ENCODE measurements at places on chromosomes 3 and 15.

DNA sequence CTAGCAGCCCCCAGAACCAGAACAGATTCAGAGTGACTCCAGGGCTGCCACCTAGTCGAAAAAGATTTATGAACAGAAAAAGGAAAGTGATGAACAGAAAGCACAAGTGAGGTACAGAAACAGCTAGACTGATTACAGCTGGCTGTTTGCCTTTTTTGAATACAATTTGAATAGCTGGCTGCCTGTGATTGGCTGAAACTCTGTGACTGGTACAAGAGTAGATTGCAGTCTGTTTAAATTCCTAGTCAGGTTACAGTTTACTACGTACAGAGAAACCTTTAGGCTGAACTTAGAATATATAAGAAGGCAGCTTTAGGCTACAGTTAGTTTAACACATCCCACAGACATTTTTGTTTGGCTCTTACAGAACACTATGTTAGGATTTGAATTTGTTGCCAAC lies 10.0 kb downstream of the CCDC13 start:
- no peak for DNase-seq

DNA sequence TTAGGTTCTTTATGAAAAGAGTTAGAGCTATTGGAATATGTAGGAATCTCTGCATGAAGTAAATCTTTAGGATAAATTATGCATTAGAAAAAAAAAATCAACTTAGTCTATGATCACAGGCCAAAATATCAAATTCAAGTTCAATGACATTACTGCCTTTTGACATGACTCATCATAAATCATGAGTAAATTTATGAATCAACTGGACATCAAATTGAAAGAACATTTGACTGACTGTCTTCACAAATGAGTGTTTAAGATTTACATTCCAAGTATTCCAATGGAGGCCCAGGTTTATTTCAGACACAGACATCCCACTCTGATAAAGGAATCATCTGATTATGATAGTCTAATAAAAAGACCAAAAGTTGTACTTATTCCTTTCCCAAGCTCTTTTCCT lies 192.8 kb upstream of the TTC14 start:
- DNase-seq: no peak

DNA sequence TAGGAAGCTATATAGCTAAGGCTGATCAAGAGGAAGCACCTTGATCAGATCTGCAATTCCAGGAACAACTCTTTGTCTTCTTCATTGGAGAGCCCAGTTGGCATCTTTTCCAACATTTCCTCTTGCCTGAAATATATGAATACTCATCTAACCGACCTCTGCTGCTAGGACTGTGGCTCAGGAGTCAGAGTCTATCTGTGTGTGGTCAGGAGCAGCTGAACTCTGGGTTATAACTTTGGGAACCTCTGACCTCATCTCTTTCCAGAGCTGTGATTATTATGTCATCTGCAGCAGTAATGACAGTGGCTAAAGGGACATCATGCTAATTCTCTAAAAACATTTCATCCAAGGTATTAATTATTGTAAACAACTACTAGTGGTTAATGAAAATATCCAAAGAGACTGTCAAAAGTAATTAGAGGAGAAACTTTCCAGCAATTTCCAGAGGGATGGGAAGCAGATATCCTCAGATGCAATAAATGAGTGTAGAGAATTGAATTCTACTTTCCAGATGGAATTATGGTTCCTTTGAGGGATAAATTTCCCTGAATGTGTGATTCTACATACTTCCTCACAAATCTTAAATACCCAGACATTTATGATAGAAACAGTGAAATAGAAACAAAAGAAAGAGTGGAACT lies 11.5 kb upstream of the SPINK8 start:
- no peak for DNase-seq

DNA sequence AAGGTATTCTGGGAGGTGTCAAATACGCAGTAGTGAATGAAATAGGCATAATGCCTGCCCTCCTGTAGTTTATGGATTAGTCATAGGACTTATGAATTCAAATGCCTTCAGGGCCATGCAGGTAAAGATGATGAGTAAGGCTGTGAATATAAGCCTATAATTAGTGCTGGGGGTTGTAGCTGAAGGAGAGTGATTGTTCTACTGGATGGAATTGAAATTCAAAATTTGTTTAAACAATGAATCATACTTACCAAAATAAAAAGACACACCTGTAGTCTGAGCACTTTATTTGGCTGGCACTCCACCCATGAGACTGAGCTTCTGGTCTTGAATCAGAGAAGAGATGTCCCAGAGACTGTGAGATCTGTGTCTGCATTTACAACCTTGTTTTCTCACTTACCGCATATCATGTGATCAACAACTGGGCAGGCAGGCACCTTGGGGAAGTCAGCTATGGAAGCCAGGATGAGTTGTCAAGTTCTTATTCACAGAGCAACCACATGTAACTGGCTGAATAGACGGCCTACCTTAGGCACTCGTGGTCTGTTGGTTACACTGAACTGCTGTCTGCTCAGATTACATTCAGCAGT lies 291.8 kb downstream of the NAALADL2 start:
- DNase-seq: no peak

DNA sequence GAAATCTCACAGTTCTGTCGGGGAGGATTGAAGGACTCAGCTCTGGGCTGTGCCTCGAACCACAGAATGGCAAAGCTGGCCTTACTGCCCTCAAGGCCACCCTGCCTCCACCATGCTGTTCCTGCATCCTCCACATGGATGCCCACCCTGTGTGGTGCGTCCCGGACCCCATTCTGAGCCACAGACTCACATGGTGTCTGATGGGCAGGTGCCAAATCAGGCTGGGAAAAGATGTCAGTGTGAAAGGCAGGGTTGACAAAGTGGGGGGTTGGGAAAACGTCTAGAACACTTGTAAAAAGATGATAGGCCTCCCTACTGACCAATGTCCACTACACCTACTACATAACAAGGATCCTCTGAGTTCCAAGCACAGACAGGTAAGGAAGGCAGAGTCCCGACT lies 49.4 kb downstream of the TM2D3 start:
- no peak for DNase-seq

DNA sequence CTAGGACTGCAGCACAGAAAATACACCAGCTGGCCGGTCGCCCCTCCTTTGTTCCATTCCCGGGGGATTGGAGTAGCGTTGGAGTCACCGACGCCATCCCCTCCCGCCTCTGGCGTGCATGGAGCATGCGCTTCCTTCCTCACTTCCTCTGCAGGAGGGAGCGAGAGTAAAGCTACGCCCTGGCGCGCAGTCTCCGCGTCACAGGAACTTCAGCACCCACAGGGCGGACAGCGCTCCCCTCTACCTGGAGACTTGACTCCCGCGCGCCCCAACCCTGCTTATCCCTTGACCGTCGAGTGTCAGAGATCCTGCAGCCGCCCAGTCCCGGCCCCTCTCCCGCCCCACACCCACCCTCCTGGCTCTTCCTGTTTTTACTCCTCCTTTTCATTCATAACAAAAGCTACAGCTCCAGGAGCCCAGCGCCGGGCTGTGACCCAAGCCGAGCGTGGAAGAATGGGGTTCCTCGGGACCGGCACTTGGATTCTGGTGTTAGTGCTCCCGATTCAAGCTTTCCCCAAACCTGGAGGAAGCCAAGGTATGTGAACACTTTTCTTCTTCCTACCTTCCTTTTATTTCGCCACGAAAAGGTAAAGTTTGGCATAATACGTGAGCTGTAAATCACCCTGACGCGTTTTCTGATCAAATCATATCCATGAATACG lies at the start of gene SCG3:
SCG3 (plus strand) TSS at position 201 of the 661 bp plus-strand sequence; CDS start at position 454, 253 bp downstream.
- peak; percentile 99 for DNase-seq

DNA sequence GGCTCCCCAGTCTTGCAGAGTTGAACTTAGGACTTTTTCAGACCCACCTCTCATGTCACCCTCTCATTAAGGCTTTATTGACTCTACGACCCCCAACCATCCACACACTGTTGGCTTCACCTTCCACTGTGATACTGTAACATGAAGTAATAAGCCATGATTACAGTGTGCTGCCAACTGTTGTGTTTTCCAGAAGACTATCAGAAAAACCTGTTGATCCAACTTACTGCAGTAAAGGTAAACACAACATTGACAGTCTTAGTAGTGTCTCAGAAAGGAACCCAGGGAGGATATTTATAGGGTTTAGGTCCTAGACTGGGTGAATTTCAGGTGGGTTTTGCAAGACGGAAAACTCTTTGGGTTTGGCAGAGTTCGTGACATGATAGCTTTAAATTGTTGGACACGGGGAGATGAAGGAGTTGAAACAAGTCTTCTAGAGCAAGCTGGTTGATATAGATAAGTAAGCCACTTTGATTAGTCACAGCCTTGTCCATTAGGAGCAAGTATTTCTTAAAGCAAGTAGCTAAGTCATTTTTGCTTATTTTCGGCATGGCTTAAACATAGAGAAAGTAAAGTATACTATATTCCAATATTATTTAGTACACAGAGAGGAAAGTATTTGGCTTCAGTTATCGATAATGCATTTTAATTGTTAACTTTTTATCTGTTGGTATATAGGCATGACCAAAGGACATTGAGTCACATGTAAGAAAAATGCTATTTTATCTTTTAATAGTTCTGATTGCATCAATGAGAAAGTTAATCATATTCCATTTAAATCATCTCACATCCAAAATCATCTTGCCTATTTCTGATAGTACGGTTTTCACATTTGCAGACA lies 2.4 kb upstream of the COL6A5 start:
- DNase-seq: no peak

GRCh38 chr3:58556001-58556400 lies 19.0 kb upstream of the ACOX2 start:
- no peak for DNase-seq

DNA sequence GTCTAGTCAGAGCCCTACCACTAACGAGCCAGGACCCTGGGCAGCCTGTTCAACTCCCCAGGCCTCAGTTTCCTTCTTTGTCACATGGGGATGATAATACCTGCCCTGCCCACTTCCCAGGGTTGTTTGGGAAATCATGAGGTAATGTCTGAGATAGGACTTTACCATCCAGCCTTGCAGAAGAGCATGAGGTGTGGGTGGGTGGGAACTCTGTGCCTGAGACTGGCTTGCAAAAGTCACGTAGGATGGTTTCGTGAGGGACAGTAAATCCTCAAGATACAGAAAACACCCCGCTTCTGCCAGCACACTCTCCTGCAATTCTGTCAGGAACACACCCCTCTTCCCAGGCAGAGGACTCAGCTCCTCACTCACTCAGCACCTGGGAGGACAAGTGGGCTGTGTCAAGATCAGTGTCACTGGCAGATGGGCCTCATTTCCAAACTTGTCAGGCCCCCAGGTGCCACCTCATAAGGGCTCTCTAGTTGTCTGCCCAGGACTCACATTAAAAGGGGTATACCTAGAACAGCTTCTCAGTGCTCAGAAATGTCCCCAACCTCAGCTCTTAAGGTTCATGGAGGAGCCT lies 58.4 kb downstream of the DAPK2 start:
- DNase-seq: no peak

- no peak for DNase-seq
Observed at GRCh38 chr3:15456321-15456720, 28.9 kb downstream of the EAF1 start.

GRCh38 chr3:189001559-189001958 lies 170.2 kb upstream of the TPRG1 start:
- no peak for DNase-seq

DNA sequence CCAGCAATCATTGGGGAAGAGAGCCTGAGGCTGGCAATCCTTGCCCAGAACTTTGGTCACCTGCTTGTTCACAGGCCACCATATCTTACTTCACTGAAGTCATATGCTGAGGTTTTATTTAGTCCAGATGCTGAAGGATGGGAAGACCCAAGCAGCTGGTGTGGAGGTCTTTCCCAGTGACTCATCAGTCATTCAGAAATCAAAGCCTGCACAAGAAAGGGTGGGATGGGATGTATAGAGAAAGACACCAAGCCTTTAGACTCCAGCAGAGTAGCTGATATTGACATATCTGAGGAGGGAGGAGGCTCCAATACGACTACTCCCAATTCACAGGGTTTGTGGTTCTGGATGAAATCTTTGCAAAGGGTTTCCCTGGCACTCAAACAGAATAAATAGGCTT lies 13.0 kb upstream of the PHLDB2 start:
- DNase-seq: no peak

DNA sequence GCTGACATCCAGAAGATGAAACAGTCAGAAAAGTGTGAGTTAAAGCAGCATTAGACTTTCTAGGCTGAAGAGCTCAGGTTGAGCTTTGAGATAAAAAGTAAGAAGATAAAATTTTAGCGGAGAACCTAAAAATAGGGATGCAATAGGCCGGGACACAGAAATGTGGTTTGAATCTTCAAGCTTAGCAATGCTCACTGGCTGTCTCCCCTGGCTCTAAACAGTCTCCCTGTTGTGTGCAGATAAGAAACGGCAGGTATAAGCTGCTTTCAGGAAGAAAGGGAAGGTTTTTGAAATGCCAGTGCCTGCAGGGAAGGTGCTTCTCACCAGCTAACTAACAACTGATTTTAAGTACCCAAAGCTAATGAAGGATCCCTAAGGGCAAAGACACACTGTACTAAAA lies 718.7 kb upstream of the SGO1 start:
- no peak for DNase-seq

GRCh38 chr3:45345846-45346580 lies 42.4 kb upstream of the LARS2 start:
- no peak for DNase-seq

GRCh38 chr15:92650256-92650655 lies 5.3 kb downstream of the FAM174B start:
- DNase-seq: no peak

- no peak for DNase-seq
Observed at GRCh38 chr3:185759512-185759911, 65.3 kb downstream of the IGF2BP2 start.

- no peak for DNase-seq
Observed at GRCh38 chr3:62161371-62161770, 212.0 kb downstream of the FEZF2 start.

DNA sequence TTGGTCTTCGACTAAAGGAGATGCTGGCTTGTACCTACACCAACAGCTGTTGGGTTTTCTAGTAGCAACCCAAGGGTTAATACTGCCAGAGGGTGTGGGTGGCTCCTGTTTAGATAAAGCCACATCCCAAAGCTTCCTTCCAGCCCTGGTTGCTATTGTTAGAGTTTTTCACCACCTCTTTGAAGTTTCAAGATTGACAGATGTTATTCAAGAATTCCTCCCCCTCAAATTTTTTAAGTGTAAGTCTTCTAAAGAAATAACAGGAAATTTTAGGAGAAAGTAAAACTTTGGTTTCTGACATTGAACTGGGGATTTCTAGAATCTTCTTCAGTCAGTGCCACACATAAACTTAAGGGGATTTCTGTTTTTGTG lies 60.9 kb downstream of the TGFBR2 start:
- no peak for DNase-seq

DNA sequence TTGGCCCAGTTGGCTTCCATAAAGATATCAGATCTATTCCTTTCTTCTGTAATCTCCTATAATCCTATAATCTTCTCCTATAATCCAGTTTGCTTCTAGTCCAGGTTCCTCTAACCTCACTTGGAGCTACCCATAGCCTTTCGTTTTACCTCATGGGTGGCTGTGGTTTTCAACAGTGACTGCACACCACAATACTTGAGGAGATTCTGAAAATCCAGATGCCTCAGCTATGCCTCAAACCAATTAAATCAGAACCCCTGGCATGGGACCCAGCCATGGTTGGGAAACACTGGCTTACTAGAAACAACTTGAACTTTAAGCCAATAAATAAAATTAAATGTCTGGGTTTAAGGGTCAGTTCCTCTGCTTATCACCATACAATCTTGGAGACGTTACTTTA lies 86.1 kb upstream of the NTRK3 start:
- DNase-seq: no peak

GRCh38 chr15:72368325-72368724 lies 7.5 kb downstream of the HEXA start:
- no peak for DNase-seq
